SW480 (cell line): ENCODE measurements at places on chromosomes 4 and X.
A peak's percentile ranks its signal among the peaks of the same experiment; 100 is the strongest.

DNA sequence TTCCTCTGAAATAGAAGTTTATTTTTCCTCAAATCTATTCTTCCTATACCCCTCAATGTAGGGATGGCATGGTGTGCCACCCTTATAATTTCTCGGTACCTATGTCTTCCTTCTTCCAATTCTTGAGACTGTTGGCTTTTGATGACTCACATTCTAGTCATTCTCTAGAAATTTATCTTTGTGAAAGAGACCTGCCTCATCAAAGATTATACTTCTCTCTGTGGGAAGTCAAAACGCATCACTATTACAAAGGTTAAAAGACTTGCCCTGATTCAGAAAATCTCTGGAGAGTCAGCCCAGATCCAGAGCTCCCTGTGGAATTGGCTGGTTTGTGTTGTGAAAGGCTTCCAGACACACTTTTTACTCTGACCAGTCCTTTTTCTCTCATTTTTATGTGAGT lies 65.9 kb upstream of the FSTL5 start:
- DNase-seq: no peak

DNA sequence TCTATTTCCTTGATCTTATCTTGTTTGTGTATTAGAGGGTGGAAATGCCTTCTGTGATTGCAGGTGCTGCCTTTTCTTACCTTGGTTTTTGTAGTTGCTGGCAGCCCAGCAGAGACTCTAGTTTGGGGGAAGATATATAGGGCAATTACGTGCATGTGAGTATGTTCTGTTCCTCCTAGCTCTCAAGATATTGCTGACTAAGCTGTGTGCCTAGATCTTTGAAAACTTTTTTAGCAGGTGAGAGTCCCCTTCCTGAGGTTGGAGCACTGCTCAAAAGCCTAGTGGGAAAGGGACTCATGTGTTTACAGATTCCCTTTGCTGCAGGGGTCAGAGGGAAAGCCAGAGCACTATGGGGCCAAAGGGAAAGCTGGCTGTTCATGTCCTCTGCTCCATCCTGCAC lies 136.1 kb downstream of the VSIG4 start:
- no peak for DNase-seq

GRCh38 chr4:71251261-71251660 lies 87.6 kb upstream of the SLC4A4 start:
- no peak for DNase-seq

GRCh38 chr4:32858361-32858760 lies 2138.2 kb downstream of the PCDH7 start:
- DNase-seq: no peak

DNA sequence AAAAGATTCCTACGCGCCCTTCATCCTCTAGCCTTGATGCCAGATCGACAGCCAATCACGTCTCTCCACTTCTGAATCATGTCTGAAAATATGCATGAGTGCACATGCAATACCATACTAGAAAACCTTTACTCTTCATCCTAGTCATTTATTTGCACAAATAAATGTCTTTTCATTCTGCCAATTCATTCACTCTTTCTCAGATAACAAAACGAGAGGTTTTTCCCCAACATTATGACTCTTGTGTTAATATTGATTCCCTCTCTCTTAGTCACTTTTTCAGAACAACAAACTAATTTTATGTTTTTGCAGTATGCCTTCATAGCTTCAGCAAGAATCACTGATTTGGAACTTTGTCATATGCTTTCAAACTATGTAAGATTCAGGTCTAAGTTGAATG lies 549.4 kb upstream of the GALNT7 start:
- no peak for DNase-seq

- DNase-seq: no peak
Measured at GRCh38 chr4:167100120-167100519, 134.2 kb downstream of the SPOCK3 start.

DNA sequence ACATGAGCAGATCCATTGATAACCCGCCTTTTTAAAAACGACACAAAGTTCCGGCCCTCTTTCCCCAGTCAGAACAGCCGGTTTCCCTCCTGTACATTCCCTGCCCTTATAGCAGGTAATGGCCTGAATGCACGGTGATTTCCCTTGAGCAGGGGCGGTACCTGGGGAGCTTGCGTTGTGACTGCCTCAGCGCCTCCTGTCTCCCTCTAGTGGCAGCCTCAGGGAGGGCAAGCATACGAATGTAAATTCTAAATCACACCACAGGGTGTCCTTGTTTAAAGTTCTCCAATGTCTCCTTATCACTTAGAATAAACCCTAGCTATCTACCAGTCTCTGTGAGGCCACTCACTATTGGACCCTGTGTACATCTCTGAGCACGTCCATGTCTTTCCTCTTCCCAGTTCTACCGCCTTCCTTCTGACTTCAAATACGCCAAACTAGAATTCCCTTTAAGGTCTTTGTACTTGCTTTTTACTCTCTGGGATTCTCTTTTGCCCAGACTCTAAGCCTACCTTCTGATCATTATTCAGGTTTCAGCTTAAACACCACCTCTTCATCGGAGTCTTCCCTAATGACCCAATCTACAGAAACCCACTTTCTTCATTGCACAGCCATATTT lies 18.4 kb upstream of the LDB2 start:
- DNase-seq: peak; percentile 62

DNA sequence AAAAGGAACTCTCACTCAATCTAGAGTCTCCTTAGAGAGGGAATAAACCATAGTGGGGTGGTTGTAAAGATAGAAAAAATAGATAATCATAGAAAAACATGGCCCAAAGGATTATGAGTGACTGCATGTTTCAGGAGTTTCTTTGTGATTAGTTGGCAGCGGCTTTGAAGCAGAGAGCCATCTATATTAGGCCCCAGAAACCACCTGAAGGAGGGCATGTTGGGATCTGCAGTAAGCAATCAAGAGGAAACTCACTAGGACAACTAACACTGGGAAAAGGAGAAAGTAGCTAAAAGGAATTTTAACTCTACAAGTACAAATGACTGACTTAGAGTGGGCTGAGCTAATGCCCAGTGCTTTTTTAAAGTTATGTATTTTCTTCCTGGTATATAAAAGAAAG lies 269.2 kb upstream of the NRK start:
- no peak for DNase-seq

- no peak for DNase-seq
Measured at GRCh38 chr4:72974694-72975487, 94.6 kb downstream of the COX18 start.

- no peak for DNase-seq
Measured at GRCh38 chr4:106253364-106254129, 62.5 kb downstream of the TBCK start.

GRCh38 chrX:69366183-69366582 lies 137.9 kb upstream of the NALF2 start:
- no peak for DNase-seq

GRCh38 chrX:24870143-24870542 lies 145.6 kb downstream of the ARX start:
- peak; percentile 8 for DNase-seq

DNA sequence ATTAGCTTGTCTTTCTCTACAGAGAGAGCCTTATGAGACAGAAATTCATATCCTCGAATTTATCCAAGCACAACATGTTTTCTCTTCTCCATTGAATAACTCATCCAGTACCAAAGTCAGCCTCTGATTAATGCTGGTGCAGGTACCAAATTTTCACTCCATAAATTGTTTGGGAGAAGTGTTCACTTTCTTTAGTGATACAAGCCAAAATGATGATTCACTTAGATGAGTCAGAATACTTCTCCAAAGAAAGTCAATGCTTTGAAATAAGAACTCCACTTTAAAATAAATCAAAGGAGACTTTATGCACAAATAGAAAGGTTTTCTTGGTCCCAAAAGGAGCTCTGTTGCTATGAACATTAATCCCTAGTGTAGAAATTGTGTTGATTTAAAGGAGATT lies 60.2 kb downstream of the MAOB start:
- DNase-seq: no peak

- DNase-seq: no peak
Measured at GRCh38 chrX:150647331-150647730, 45.9 kb upstream of the MTMR1 start.

DNA sequence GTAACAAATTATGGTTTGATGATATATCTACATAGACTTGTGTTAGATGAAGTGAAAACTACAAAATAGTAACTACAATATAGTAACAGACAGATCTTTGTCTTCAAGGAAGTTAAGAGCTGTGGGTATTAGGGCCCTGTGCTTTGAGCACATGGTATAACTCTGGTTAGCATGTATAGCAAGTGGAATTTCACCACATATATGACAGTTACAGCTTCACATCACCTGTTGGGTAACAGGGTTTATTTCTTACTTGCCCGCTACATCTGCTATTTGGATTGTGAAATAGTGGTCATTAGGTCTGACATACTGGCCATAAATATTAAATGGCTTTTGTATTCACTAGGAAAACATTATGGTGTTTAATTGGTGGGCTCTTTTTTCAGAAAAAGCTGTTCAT lies 20.2 kb downstream of the OFD1 start:
- DNase-seq: no peak

DNA sequence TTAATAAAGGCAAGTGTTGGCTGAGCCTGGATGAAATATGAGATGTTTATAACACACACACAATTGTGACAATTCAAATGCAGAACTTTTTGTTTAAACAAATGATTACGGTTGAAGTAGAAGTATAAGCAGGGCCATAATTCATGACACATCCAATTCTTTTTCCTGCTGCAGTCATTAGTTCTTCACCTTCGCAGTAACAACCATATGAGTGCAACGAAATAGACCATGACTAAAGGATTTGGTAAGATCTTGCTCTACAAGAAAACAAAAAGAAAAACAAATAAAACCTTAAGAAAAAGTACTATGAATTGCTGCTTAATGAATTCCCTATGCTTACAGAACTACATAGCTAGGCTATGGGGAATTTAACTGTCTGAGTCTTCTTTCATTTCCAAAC lies 13.9 kb upstream of the BMPR1B start:
- DNase-seq: no peak

- DNase-seq: no peak
Measured at GRCh38 chr4:186920992-186921391, 197.3 kb upstream of the FAT1 start.

DNA sequence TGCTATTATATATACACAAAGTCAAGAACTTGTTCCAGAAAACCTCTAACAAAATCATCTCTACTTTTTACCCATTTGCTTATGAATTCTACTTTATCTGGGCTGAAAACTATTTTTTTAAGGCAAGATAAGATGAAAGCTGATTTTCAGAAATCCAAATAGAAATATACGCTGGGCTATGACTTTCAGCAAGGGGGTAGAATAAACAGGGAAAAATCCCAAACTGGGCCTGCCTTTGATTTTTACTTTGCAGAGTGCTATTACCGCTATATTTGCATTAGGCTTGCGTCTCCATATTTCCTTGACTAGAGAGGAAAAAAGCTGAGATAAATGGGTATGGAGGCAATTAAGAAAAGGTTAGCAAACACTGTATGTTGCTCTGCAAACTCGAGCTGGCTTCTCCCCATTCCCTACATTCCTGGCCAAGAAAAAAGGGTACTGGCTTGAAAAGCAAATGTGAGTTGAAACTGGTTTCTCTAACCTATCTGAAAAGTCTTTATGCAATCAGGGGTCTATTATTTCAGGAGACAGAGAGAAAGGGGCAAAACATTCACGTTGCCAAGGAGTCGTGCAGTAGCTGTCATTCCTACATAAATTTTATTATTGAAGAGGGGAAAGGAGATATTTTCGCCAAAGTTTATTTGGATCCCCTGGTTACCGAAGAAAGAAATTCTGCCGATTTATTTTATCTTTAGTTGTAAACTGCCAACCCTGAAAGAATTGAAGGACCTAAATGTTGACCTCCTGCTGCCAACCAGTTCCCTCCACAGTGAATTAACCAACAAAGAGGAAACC lies 2.2 kb downstream of the TMEM47 start:
- DNase-seq: no peak

- DNase-seq: no peak
Measured at GRCh38 chrX:11193035-11193469, 81.9 kb downstream of the HCCS start.

DNA sequence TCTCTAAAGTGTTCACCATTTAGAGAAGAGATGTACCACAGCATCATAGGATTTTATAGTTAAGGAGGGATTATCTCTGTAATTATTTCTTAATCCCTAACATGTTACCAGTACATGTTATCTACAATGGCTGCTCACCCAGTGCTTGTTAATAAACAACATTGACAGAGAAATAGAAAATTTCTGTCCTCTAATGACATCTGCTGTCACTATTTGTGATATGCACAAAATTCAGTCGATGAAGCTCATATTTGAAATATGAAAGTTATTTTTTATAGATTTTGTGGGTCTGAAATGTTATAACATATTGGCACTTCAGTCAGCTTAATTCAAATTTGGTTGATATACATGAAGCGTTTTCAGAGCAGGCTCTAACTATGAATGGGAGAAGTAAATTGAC lies 48.8 kb upstream of the GRXCR1 start:
- no peak for DNase-seq

GRCh38 chr4:73099143-73099542 lies 29.6 kb upstream of the COX18 start:
- DNase-seq: no peak

- DNase-seq: peak; percentile 23
Measured at GRCh38 chr4:52376132-52376704, 282.9 kb downstream of the USP46 start.
